ENCODE measurements at places on chromosomes 11 and 22. TPM values are rescaled to one million over a fixed set of nuclear protein-coding genes. Genes with fewer than 3 reads are reported as not detected.

Gene DNAJB13
- 0.52 TPM for total RNA-seq

GRCh38 chr11:129610125-129610524 is 205.5 kb upstream of the TMEM45B start:
- no peak for DNase-seq

DNA sequence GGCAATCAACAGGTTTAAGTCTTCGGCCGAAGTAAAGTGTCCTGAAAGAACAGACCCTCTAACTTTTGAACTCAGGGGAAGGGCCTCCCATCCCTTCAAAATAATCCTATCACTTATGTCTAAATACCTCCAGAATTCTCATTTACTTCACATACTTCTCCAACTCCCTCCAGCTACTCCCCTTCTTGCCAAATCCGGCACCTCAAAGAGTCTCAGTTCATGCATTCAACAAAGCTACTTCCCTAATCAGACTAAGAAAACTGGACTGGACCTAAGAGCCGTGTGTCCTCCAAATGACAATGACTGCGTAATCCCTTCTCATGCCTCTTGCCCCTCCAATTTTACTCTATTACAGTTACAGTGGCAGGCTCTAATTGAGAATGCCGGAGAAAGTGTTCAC is 1.3 kb downstream of the DDB1 start:
- no peak for DNase-seq

DNA sequence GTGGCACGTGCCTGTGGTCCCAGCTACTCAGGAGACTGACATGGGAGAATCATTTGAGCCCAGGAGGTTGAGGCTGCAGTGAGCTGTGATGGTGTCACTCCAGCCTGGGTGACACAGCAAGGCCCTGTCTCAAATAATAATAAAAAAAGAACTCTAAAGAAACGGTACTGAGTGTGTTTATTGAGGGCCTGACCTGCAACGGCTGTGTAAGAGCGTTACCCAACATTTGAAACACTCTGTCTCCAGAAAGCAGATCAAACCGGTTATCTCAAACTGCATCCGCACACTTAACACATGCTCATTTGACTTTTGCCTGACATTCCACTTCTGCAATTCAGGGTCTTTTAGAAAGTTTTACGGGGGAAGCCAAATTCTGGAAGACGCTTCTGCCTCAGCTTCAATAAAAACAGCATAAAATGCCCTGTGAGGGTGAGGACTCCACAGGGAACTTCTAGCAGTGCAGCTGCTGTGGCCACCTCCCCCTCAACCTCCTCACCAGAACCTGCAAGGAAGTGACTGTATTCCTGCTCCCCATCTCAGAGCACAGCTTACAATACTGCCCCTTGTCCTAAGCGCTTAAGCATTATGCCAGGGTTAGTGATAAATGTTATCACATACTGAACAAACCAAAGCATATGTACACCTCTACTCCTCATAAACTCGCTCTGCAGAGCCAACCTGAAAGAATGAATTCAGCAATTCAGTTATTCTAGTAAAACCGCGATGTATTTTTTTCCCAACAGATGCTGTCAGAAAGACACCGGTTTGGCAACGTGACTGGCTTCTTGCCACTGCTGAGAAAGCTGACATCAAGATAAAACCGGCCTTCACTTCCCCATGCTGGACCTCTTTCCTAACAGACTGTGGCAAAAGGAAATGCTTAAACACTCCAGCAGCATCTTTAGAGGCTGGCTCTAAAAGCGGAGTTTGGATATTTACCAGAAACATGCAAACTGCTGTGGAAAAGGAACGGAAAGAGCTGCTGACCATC is 52.2 kb downstream of the PRDM10 start:
- no peak for DNase-seq

DNA sequence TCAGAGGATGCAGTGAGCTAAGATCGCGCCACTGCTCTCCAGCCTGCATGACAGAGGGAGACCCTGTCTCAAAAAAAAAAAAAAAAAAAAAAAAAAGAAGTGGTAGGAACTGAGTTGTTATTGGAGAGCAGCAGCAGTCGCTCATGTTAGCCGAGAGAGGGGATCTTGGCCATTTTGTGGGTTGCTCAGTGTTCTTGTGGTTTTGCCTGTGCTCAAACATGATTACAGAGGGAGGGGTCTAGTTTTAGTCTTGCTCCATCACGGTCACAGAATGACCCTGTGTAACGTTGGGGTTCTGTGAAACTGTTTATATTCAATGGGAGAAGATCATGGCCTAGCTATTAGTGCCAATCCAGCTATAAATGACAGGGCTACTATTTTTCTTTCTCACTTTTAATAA is 1.9 kb downstream of the DPAGT1 start:
- no peak for DNase-seq

DNA sequence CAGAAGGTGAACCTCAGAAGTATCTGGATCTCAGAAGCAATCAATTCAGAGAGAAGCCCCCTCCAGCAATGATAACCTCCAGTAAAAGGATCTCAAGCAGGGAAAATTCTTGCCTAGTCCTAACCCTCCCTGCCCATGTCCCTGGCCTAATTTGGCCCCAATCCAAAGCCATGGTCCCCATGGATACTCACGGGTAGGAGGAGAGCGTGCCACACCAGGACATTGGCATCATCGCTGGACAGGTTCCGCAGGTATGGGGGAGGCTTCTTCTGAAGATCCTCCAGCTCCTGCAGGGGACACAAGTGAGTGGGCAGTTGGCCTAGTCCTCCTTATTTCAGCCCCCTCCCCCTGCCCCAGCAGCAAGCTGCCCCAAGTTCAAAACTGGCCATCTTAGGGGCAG is 7.3 kb downstream of the UBE2L6 start:
- no peak for DNase-seq

Gene KCNJ1
- total RNA-seq = not detected
